CMK (cell line): ENCODE measurements at places on chromosomes 12 and 14.

DNA sequence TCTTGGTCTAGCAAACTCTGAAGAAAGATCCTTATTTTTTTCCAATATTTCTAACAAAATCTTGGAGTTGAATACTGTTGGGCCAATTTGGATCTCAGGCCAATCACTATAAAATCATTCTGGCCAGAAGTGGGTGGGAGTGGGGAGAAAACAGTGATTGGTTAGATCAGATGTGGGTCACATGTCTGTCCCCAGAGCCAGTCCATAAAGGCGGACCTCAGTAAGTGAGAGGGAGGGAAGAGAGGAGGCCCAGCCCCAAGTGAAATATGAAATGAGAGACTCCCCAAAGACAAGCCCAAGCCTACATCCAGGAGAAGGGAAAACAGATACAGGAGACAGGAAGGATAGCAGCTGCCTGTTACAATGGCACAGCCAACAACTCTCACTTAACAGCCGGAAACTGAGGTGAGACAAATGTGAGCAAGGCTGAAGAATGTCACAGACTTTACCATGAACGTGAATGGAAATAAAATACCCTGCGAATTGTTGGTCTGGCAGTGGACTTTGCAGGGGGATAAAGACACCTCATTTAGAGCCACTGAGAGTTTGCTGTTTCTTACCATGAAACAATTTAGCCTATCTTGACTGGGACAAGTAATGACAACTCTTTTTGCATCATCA lies 144.7 kb downstream of the HMGA2 start:
- no peak for DNase-seq

DNA sequence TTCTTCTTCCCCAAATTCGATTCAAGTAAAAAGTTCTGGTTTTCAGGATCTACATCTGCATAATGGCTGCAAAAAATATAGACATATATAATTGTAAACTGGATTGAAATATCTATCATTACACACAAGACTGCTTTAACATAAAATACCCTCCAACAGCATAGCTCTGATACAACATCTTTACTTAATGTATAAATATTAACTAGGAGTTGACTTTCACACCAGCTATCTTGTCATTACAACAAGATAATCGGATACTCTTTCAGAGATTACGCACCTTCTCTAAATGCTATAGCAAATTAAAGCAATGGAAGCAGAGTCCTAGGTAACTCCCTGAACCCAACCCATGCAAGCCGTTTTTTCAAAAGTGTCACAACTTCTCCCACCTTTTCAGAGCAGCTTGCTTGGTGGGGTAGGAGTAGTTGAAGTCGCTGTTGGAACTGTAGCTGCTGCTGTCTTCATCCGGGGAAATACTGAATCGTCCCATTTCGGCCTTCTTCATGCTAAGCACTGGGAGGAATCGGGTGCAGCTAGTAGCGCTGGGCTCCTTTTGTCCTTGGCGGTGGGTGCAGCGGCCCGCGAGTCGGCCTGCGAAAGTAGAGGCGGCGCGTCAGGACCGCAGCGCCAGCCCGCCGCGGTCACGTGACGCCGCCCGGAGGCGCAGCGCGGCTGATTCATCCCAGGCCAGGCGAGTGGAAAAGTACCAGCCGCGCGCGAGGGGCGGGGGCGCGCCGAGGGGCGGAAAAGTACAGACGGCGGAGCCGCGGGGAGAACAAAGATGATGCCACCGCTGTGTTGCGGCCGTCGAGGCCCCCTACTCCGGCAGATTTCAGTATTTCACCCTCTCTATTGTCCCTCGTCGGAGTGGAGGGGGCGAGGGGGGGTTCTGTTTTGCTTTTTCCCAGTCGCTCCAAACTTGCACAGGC lies 1.5 kb downstream of the SLC38A2 start:
- DNase-seq, result no peak

DNA sequence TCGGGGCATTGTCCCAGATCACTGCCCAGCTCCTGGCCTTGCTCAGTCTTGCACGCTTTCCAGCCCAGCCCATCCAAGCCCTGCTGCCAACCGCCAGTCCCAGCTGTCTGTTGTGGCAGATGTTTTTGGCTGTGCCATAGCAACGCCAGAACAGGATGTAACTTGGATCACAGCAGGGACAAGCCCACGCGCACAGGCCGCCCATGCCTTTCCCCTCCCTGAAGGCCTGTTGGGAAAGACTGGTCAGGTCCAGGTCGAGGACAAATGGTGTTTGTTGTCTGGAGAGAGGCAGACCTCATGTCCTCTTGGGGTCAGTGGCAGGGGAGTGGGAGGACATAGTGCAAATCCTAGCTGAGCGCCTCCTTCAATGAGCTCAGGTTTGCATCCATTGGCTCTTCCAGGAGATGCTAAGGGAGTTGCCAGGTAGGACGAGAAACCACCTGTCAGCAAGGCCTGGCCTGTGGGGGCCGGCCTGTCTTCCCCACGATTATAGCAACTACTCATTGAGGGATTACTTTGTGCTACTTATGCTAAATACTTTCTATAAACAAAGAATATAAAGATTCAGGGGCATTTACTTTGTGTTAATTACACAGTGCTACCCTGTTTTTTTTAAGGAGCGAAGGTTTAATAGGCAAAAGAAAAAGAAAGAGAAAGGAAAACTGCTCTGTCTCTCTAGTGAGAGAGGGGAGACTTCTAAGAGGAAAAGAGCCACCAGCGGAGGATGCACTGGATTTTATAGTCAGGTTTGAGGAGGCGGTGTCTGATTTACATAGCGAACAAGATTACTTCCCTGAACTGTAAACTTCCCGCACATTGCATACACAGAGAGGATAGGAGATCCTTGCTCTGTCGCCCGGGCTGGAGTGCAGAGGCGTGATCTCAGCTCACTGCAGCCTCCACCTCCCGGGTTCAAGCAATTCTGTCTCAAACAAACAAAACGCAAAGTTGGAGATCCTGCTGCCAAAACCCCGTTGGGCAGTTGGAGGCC lies 42.8 kb upstream of the CORO1C start:
- no peak for DNase-seq

- no peak for DNase-seq
These were observed 33.8 kb downstream of the CACNA2D4 start for GRCh38 chr12:1884651-1885050.

DNA sequence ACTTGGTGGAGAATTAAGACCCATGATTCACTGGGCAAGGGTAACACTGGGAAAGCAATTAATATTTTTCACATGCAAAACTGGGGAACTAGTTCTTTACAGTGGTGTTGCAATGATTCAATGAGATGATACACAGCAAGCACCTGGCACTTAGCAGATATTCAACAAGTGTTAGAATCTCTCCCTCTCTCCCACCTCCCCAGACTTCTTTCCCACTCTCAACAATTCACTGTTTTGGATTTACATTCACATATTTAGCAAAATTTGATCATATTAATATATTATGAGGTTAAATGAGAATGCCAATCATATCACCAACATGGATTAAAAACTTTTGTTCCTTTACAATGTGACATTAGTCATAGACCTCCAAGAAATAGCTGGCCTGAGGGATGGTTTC lies 223.1 kb upstream of the GRIP1 start:
- no peak for DNase-seq
